Subcutaneous adipose tissue (tissue), 4 donors: ENCODE measurements at places on chromosomes 12 and 14. TPM values are rescaled to one million over a fixed set of nuclear protein-coding genes. Genes with fewer than 3 reads are reported as not detected.

The MYO1H gene
- not detected for total RNA-seq

The PRIMA1 gene
- total RNA-seq, result 0.51 TPM

The PPP1R12A gene
- total RNA-seq, result 128 TPM

The RNU6-8 gene
- not detected for total RNA-seq

The TMEM179 gene
- not detected for total RNA-seq

The GTF2H3 gene
- total RNA-seq, result 20.6 TPM

The HOXC10 gene
- 12.4 TPM for total RNA-seq

The PRPF40B gene
- 6.3 TPM for total RNA-seq

The PLCZ1 gene
- total RNA-seq, result not detected

The PSMB5 gene
- 97.8 TPM for total RNA-seq

The C12orf76 gene
- total RNA-seq, result 21.4 TPM

The RAPGEF3 gene
- total RNA-seq, result 36.9 TPM

The KRT71 gene
- not detected for total RNA-seq

The GALNT4 gene
- total RNA-seq, result 4.6 TPM

The DBX2 gene
- not detected for total RNA-seq

The JKAMP gene
- total RNA-seq, result 61.2 TPM
